ENCODE measurements at places on chromosomes 6 and 20.

GRCh38 chr6:47188588-47189021 is 121.1 kb downstream of the TNFRSF21 start:
- DNase-seq: no peak

- DNase-seq: no peak
Observed at GRCh38 chr6:136306466-136306865, 16.8 kb upstream of the BCLAF1 start.

DNA sequence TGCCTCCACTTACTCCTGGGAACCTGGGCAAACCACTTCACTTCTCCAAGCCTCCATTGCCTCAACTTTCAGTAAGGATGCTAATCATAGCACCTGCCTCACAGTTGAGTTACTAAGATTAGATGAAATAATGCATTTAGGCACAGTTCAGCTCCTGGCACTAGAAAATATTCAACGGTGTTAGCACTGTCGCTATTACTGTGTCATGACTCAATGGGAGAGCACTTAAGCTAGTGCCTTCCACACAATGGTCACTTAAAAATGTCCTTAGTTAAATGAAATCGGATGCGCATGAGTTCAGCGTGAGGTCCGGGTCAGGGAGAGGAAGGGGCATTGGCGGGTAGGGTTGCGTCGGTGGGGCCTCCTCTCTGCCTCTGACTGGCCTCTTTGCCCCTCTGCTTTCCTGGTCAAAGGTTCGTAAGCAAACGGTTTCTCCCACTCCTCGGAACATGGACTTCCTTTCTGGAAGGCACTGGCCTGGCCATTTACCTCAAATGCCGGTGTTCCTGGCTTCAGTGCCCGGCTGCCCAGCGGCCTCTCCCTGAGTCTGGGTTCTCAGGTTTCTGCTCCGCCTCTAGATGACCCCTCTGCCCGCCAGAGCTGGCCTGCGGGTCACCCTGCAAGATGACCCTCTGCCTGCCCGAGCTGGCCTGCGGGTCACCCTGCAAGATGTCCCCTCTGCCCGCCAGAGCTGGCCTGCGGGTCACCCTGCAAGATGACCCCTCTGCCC is 123.8 kb upstream of the QKI start:
- DNase-seq: no peak

- DNase-seq: no peak
Observed at GRCh38 chr20:40562031-40562430, 127.0 kb downstream of the MAFB start.

- no peak for DNase-seq
Observed at GRCh38 chr6:12078014-12078413, 65.9 kb downstream of the HIVEP1 start.

- DNase-seq: no peak
Observed at GRCh38 chr20:59082077-59082740, 39.6 kb upstream of the PRELID3B start.

GRCh38 chr20:45404438-45404837 is 3.7 kb upstream of the DBNDD2 start:
- DNase-seq: no peak

GRCh38 chr6:2376429-2377355 is 131.3 kb upstream of the GMDS start:
- no peak for DNase-seq

DNA sequence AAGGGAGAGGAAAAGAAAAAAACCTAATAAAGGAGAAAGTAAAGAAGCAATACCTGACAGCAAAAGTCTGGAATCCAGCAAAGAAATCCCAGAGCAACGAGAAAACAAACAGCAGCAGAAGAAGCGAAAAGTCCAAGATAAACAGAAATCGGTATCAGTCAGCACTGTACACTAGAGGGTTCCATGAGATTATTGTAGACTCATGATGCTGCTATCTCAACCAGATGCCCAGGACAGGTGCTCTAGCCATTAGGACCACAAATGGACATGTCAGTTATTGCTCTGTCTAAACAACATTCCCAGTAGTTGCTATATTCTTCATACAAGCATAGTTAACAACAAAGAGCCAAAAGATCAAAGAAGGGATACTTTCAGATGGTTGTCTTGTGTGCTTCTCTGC is 70.8 kb upstream of the RNF146 start:
- DNase-seq: no peak

DNA sequence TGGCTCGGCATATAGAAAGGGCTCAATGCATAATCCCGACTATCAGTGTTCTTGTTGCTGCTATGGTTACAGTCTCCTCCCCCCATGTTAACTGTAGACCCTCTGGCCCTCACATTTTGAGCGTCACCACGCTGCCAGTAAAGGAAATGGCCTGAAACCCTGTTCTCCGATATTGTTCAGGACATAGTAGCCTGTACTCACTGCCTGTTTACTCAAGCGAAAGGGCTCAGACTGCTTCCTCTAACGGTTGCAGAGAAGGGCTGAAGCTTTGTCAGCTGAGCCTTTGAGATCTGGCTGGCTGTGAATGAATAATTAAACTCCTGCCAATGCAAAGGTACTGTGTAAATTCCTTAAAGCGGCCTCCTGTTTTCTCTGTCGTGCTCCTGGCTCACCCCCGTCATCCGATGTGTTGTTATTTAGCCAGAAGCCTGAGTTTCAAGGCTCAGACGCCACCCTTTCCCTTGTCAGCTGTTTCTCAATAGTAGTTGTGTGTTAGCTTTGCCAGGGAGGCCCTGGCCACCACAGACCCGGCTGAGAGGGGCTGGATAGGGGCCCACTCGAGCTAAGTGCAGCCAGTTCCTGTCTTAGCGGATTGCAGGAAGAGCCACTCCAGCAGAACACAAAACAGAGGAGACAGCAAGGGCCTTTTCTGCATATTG is 31.2 kb upstream of the RALGAPA2 start:
- no peak for DNase-seq

DNA sequence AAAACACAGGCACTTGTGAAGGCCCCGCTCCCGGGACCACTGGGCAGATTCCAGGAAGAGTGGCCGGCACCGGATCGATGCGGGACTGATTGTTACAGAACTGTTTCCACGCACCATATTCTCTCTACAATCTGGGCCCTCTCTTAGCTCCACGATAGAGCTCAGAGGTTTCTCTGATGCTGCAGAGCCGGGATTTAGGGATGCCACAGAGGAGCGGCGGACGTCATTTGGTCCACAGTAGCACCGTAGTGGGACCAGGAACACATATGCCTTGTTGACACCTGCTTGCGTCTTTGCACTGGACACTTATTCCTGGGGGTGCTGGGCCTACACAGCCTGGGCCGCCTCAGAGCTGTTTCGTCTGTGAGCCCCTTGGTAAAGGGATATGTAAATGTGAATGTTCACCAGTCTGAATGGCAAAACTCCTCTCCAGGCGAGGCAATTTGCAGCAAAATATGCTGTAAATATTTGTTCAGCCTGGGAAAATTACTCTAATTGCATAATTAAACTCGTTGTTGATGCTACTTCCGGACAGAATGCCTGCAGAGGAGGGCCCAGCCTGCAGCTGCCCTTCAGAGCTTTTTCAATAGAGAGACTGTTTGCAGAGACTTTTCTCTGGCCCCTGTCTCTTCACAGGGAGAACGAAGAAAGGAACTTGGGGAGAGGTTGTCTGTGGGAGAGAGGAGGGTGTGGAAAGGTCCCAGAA is 9.4 kb downstream of the PCK1 start:
- DNase-seq: no peak

GRCh38 chr6:44135173-44135758 is 7.9 kb downstream of the TMEM63B start:
- no peak for DNase-seq

DNA sequence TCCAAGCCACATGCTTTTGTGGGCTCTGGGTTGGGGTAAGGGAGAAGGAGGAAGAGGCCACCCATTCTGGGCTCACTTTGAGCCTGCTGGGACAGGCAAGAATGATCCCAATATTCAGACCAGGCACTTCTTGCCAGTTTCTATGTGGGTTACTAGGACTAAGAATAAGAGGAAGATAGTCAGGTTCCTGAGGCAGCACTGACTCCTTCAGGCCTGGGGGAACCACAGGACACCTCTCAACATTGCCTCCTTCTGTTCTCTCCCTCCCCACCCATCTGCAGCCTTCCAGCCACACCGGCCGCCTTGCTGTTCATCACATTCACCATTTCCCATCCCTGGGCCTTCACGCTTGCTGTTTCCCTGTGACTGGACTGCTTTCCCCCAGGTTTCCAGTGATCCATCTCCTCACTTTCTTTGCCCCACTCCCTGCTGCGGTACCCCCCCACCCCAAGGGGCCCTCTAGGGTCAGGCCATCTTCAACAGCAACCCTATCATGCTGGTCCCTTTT is 69.2 kb upstream of the SIRPA start:
- DNase-seq: no peak

DNA sequence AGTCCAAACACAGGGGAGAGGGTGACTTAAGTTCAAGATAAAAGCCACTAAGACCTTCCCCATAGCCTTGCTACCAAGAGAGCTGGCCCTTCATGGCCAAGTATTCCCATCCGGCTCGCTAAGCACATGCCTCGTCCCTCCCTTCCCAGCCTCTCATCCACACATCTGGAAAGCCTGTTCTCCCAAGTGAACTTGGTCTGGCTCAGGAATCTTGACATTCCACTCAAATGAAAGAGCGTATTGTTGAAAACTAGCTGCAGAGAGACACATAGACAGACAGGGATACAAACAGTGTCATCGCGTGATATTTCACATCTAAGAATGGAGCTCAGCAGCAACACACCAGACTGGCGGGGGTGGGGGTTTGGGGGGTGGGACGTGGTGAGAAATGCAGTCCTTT is 182.8 kb upstream of the FOXQ1 start:
- DNase-seq: no peak

- no peak for DNase-seq
Observed at GRCh38 chr6:136992113-136992512, 52.7 kb downstream of the IL20RA start.

GRCh38 chr6:96086745-96087144 is 71.0 kb downstream of the FUT9 start:
- DNase-seq: no peak

DNA sequence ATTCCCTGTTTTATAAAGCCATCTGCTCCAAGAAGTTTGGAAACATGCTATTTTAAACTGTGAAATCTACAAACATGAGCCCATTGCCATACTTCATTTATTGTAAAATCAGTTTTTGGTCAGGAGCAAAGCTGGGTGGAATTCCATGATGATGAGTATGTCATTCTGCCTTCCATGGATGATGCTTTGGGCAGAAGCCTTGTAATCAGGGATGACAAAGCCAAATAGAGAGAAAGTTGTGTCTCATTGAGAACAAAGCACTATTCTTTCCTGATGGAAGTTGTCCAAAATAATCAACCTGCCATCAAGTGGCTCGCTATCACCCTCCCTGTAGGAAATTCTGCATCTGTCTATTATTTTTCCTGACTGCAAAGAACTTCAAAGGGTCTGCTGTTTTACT is 313.0 kb upstream of the DEFB112 start:
- DNase-seq: no peak

- DNase-seq: no peak
Observed at GRCh38 chr20:37222086-37222485, 39.5 kb downstream of the GHRH start.

DNA sequence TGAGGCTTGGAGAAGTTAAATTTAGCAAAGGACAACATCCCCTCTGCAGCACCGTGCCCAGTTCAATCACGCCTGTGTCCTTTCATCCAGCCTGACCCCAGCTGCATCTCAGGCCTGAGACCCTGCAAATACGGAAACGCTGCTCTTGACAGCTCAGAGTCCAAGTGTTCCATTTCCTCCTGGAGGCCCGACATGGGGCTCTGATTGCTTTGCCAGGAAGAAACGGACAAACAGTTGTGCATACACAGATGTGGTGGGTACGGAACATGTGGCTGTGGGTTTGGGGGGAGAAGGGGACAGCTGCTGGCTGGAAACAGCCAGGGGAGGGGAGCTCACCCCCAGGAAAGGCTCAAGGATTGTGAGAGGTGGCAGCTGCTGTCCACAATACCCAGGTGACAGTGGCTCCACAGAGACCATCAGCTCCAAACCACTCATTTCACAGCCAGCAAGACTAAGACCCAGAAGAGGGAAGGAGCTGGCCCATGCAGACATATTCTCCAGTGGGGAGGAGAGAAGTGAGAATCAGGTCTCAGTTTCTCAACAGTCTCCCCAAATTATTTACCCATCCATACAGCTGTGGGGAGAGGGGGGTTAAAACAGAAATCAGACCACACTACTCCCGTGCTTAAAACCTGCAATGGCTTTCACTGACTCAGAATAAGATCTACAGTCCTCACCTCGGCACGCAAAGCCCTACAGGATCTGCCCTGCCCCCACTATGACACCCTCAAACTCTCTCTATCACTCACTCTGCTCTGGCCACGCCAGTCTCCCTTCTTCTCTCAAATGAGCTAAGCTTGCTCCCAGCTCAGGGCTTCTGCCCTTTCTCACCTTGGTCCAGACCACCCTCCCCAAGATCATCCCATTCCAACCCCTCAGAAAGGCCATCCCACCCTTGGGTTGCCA is 89.1 kb downstream of the PREX1 start:
- DNase-seq: no peak

DNA sequence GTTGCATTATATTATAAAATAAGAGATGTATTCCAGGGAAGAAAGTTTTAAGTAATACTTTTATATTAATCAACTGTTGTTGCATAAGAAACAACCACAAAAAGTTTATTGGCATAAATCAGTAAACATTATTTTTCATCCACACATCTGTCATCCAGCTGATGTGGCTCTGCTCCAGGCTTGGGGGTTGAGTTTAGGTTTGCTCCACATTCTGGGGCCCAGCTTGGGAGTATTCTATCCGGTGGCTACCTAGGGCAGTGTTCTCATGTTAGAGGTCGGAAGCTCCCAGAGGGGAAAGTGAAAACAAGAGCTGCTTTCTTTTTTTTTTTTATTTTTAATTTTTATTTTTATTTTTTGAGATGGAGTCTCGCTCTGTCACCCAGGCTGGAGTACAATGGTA is 728.4 kb upstream of the FLRT3 start:
- no peak for DNase-seq

- DNase-seq: no peak
Observed at GRCh38 chr6:108464418-108465097, 96.2 kb upstream of the FOXO3 start.

GRCh38 chr20:50721881-50722281 is 9.5 kb upstream of the PARD6B start:
- DNase-seq: no peak

DNA sequence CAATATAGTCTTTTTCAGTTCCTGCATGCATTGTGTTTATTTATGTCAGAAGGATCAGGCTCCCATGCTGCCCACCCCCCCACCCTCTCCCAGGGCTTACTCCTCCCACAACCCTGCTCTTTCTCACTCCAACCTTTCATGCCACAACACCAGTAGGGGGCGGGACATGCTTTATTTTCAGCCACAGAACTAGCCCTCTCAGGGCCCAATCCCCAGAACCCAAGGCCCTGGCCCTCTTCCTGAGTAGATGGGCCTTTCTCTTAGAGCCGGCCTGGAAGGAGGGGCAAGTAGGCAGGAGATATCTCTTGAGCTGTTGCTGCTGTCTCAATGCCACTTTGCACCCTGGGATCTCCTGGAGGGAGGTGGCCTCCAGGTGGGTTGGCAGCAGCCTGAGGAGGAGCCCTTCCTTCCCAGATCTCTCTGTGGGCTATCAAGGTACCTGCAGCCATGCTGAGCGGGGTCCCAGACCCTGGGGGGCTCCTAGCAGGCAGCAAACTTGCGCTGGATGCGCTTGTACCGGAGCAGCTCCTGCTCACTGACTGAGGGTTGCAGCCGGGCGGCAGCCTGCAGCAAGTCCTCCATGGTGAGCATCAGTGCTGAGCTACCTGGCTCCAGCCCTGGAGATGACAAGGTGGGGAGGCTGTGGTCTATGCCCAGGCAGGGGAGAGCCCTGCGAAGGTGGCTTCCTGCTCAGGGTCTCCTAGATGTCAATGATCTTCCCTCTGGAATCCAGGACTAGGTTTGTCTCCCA is 3.5 kb downstream of the GNMT start:
- no peak for DNase-seq
